HAP-1 (cell line): ENCODE measurements at places on chromosomes 5 and 9.
A peak's percentile ranks its signal among the peaks of the same experiment; 100 is the strongest.

- no peak for DNase-seq
Measured at GRCh38 chr9:130226112-130226511, 39.4 kb upstream of the HMCN2 start.

GRCh38 chr5:148922606-148923005 lies 96.2 kb downstream of the ADRB2 start:
- no peak for DNase-seq

- DNase-seq: no peak
Measured at GRCh38 chr5:151676314-151676712, 10.4 kb downstream of the SPARC start.

DNA sequence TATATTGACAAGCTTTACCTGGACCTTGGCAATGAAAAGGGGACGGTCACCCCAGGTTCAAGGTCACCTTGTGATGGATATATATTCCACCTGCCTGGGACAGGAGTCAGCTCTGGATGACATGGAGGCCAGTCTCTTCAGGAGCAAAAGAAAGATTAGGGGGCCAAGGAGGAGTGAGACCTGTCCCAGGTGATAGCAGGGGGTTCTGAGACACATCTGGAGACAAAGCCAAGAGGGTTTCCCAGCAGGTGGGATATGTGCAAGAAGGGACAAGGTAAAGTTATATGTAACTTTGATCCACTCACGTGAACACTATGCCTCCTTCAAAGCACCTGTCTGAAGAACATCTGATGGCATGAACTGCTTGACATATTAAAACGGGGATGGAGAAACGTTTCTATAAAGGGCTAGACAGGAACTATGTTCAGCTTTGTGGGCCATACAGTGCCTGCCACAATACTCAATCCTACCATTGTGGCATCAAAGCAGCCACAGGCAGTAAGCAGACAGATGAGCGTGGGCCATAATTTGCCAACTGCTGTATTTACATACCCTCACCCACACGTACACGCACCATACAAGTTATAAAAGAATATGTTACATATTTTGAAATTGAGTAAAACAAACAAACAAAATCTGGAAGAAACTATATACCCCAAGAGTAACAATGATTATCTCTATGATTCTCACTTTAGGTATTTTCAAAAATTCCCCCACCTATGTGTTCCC lies 62.9 kb upstream of the ZNF622 start:
- no peak for DNase-seq

GRCh38 chr9:2311920-2312319 lies 296.8 kb downstream of the SMARCA2 start:
- DNase-seq: no peak

GRCh38 chr5:85000671-85001070 lies 616.0 kb upstream of the EDIL3 start:
- no peak for DNase-seq

DNA sequence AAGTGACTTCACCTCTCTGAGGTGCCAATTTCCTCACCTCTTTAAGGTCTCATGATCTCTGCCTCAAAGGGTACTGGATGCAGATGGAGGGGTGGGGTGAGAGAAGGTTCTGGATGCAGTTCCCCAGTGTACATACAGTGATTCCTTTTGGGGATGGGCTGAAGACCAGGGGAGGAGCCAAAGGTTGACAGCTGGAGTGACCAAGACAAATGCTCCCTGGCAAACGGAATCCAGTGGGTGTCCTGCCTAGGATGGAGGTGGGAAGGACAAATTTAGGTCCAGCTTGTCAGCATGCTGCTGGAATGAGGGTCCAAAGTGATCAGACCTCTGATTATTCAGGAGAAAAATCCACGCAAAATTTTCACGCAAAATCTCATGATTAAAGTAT lies 7.3 kb upstream of the LMX1B start:
- DNase-seq: no peak

- no peak for DNase-seq
Measured at GRCh38 chr9:130023994-130024596, 18.9 kb downstream of the FNBP1 start.

GRCh38 chr5:133782736-133783135 lies 170.4 kb upstream of the FSTL4 start:
- no peak for DNase-seq

DNA sequence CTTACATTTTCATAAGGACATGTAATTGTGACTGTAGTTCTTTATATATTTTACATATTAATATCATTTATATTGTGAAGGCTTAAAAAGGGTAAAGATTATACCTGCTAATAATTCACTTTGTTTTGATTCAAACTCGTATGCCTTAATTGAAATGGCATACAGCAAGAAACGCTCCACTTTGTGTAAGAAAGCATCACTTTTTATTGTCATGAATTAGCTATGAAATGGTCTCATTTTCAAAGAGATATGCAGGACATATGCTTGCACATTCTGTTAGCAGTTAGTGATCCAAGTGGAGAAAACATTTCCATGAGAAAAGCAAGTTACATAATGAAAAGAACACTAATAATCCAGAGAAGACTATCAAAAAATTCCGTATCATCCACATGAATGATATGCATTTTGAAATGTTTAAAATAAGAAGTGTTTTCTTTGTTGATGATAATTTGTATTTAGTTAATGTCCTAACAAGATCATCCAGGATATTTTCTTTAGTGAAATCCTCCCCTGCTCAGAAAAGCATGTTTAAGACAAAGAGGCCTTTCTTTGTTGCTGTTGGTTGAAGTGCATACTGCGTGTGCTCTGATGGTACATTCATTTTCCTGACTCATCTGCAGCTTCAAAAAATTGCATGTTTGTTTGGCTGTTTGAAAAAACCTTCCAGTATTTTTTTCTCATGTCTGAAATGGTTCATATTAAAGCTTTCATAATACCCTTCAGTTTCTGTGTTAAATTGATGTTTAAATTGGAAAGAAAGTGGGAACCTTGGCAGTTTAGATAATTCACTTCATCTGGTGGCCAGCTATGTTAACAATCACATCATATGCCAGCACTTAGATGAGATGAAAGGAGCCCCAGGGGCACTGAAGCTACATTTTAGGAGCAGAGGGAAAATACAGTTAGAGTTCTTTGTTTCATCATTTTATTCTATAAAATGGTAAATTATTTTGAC lies 242.2 kb downstream of the CSNK1G3 start:
- no peak for DNase-seq

GRCh38 chr5:417301-418161 lies 25.4 kb upstream of the EXOC3 start:
- no peak for DNase-seq

- no peak for DNase-seq
Measured at GRCh38 chr9:71766663-71767062, 1.6 kb downstream of the CEMIP2 start.

GRCh38 chr9:70883963-70884793 lies 237.2 kb downstream of the TRPM3 start:
- no peak for DNase-seq

DNA sequence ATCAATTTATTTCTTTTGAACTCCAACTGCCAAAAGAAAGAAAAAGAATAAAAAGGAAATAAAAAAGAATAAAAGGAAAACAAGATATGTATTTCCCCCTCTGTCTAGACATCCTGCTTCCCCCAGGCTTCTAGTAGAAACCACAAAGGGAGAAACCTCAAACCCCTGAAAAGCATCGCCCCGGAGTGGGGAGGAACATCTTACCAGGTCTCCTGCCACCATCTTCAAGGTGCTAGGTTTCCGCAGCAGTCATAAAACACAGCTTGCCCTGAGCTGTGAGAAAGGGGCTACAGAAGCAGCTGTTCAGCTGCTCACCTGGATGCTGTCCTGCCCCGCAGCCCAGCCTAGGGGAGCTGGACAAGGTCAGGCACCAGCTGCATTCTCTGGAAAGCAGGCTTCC lies 487.7 kb downstream of the GADD45G start:
- DNase-seq: no peak

- DNase-seq: no peak
Measured at GRCh38 chr9:1008216-1008615, 31.8 kb downstream of the DMRT3 start.

DNA sequence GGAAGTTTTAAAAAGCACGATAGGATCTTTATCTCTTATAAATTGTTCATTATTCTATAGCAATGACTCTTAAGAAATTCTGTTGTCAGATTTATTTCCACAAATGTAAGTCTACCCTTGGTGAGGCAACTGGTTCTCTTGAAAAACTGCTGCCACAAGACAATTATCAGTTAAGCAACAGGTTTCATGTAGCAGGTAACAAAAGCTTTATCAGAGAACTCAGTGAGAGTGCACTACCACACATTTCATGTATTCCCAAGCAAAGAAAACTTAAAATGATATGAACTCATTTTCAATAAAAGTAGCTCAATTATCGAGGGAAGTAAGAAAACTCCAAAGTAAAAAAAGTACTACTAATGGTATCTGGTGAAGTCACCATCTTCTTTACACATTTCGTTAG lies 9.4 kb downstream of the NR6A1 start:
- DNase-seq: no peak

DNA sequence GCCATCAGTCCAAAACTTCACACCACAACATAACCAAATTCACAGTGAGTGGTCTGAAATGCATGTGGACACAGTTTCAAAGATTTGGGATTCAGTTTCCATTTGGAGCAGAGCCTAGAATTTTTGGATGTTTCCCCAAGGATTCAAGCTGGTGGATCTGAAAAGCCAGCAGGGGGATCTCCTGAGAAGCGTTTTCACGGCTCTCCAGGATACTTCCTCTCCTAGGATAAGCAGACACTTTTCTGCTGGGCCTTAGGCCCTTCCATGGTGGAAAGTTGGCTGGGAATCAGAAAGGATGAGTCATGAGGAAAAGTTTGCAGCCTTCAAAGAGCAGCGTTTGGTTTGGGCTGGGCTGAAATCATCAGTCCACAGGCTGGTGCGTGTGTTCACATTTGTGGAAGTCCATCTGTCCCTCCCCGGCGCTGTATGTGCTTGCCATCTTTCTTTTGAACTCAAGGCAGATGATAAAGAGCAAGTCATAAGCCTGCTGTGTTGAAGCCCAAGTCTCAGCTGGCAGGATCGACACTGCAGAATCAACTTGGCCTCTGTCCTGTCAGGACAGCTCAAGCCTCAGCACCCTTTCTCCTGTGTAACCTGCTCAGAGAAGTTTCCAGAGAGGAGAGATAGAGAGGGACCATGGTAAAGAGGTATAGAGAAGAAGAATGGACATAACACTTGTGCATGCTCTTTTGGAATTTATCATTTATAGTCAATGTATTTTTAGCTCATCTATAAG lies 152.6 kb upstream of the MSX2 start:
- DNase-seq: no peak

- DNase-seq: no peak
Measured at GRCh38 chr5:122063836-122064235, 14.2 kb downstream of the LOX start.

DNA sequence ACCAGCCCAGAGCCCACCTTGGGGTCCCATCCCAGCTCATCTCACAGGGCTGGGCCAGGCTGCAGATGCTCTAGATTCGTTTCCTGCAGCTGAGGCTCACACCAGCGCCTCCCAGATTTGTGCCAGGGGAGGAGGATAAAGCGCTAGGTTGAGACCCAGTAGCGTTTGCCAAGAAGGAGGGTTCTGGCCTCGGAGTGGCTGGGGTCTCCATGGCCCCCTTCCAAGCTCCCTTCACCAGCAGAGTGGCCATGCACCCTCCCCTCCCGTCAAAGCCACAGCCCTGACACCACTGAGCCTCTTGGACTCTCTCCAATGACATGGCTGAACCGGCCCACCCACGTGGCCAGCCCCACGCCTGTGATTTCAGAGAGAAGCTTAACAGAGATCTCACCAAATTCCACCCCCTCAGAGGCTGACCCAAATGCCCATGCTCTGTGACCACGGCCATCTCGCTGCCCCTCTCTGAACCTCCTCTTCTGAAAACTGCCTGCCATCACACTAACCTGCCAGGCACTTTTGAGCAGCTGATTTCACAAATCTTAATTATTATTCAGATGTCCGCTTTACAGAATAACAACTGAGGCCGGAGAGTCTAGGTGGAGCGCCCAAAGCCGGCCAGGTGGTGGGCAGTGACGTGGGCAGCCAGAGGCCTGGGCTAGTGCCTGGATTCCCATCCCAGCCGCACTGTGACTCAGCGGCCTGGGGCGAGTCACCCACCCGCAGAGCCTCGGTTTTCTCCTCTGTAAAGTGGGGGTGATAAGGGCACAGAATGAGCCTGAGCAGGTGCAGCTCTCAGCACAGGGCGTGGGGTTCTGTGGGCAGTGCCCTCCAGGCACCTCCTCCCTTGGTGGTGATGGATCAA lies 155.7 kb downstream of the C9orf50 start:
- DNase-seq: no peak

DNA sequence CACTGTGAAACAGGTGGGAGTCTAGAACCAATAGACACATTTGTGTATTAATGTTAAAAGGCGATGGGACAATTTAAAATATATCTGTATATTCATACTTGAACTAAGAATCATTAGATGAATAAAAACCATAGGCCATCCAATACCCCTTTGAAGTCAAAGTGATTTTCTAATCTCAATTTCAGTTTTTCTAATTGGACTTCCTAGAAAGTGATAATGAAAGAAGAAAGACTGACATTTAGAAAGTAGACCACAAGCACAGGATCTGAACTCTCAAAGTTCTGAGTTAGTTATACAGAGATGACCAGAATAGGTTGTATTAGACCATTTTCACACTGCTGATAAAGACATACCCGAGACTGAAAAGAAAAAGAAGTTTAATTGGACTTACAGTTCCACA lies 412.8 kb upstream of the PIK3R1 start:
- no peak for DNase-seq

DNA sequence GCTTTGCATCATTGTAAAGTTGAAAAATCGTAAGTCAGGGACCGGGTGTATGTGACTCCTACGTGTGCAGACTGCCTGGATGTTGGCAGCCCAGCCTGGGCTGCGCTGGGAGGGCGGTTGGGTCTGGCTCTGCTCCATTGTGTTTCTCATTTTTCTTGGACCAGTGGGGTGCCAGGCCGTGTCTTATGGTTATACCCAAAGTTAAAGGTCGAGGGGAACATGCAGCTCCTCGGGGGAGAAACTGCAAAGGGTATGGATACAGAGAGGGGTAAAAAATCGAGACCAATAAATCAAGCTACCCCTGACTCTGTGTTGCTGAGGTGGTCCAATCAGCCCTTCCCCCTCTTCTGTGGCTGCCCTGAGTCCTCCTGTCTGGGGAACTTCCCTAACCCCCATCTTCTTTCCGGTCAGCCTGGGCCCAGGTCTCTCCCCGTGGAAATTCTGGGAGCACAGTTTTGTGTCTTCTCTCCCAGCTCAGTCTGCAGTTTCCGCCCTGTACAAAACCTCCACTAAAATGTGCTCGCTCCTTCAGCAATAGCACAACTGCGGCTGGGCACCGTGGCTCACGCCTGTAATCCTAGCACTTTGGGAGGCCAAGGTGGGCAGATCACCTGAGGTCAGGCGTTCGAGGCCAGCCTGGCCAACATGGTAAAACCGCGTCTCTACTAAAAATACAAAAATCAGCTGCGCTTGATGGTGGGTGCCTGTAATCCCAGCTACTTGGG lies 34.1 kb upstream of the UNC5A start:
- DNase-seq: no peak

- peak; percentile 39 for DNase-seq
Measured at GRCh38 chr9:107137495-107138202, 145.4 kb upstream of the RAD23B start.

GRCh38 chr5:133364936-133365707 lies 247.2 kb downstream of the FSTL4 start:
- no peak for DNase-seq
